Activated naive CD4-positive, alpha-beta T cell treated with anti-CD3 and anti-CD28 coated beads, Interleukin-2, amount 50 U/mL, for 16 hours (primary cell): ENCODE measurements at places on chromosomes 6 and 20.

DNA sequence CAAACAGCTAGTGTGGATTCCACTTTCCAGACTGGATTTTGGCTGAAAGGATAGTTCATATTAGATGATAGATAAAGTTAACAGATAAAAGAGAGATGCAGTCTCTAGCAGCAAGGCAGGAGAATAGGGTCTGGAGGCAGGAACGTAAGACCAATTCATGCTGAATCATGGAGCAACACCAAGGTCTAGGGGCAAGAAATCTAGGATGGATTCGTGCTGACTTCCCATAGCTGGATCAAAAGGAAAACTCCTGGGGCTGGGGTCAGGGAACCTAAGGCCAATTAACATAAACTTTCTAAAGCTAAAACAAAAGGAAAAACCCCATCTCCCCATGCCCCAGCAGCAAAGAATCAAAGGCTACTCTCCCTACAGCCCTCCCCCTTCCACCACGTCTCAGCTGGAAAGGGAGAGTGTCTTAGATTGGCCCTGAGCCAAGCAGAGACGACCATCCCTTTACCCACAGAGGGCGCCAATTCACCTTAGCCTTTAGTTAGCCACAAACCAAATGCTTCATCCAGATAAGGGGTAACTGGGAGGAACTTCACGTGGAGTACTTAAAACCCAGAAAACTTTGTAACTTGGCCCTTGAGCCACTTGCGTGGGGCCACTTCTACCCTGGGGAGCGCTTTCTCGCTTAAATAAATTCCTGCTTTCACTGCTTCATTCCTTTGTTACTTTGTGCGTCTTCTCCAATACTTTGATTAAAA lies 7.6 kb downstream of the TREM1 start:
- peak; percentile 66 for DNase-seq

DNA sequence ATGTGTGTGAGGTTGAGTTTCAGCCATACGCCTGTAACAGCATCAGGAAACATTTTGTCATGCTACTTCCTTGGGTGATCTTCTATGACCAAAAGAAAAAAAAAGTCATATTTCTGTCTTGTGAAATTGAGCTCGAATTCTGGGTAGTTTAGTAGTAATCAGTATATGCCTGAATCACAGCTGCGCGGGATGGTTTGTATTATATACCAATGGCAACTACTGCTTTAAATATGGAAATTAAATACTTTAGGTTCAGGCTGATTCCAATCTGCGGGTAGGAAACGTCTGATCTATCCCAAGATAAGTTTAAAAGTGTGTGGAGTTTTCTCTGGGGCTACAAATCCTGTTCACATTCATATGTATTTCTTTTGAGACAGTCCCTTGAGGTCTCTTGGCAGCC lies 115.6 kb upstream of the FERMT1 start:
- no peak for DNase-seq

GRCh38 chr6:166344240-166344639 lies 1.9 kb upstream of the SFT2D1 start:
- no peak for DNase-seq

- DNase-seq: no peak
Observed at GRCh38 chr6:84926189-84927155, 162.1 kb upstream of the TBX18 start.

- no peak for DNase-seq
Observed at GRCh38 chr20:49352751-49353150, 74.9 kb upstream of the ZNFX1 start.

DNA sequence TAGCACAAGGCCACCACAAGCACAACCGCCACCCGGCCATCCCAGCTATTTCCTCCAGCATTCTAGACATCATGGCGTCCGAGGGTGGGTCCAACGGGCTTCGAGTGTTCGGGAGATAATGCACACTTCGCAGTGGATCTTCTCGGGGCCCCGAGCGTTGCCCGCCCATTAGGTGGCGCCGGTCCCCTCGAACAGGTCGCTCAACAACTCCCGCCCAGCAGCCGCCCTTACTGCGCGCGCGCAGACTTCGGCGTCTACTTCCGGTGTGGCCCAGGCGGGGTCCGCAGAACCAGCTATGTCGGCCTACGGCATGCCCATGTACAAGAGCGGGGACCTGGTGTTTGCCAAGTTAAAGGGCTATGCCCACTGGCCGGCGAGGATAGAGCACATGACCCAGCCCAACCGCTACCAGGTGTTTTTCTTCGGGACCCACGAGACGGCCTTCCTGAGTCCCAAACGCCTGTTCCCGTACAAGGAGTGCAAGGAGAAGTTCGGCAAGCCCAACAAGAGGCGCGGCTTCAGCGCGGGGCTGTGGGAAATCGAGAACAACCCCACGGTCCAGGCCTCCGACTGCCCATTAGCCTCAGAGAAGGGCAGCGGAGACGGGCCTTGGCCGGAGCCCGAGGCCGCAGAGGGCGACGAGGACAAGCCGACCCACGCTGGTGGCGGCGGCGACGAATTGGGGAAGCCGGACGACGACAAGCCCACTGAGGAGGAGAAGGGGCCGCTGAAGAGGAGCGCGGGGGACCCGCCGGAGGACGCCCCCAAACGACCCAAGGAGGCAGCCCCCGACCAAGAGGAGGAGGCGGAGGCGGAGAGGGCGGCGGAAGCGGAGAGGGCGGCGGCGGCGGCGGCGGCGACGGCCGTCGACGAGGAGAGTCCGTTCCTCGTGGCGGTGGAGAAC lies at the start of gene HDGFL1:
HDGFL1 (plus strand) TSS at position 286 of the 904 bp plus-strand sequence; CDS start at position 296, 10 bp downstream.
- no peak for DNase-seq

DNA sequence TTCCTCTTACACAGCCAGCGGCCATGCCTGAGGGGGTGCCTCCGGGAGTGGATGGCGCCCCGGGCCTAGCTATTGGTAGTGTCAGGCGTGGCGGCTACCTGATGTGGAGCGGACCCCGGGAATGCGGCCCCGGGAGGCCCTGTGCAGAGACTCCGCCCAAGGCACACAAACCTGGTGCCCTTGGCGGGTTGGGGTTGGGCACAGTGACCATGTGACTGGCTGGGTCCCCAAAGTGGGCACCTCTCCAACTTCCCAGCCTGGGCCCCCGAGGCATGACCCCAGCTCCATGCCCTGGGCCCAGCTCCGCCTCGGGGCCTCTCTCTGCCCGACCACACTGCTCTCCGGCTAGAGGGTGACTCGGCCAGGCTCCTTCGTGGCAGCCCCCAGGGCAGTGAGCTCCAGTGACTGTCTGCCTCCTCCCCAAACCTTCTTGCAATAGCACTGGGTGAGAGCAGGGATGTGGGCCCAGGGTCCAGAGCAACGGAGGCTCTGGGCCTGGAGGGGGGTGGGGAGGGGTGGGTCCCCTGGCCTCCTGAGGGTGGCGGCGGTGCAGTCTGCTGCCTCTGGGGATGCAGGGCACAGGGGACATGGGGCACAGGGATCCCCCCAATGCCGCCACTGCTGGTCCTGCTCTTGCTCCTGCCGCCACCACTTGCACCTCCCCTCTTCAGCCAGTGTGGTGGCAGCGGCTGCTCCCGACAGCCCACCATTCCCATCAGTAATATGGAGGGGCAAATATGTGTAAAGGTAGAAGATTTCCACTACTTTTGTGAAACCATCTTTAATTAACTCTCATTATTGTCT lies 942.9 kb upstream of the EPHA7 start:
- no peak for DNase-seq

DNA sequence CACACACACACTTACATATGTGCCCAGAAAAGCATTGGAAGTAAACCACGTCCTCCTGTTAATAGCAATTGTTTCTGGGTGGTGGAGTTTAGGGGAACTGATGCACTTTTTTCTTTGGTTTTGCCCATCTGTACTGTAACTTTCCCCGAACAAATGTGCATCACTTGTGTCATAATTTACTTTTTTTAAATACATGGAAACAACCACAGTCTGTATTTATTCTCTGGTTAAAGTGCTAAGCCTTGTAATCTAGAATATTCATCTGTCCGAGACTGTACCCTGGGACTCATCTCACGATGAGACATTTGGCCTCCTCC lies 61.5 kb upstream of the CD93 start:
- no peak for DNase-seq

DNA sequence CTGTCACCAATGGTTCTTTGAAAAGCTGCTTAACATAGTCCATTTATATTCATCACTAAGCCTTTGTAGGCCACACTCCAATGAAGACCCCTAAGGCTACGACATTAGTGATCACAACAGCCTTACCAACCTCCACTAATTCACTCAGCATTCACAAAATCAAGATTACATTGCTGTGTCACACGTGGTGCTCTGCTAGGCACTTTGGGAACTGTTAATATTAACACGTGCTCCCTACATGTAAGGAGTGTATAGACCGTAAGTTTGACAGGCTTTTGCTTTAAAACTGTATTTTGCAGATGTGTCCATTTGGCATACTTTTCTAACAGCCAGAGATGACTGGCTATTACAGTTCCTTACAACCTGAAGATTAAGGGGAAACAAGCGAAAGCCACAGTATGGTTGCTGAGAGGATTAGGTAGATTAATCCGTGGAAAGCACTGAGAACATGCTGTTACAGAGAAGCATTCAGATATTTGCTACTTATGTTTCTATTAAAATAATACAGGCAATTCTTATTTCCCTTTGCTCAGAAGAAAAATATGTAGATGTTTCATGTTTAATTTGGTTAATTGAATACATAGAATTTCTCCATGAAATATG lies 69.7 kb downstream of the SAMD3 start:
- no peak for DNase-seq

- DNase-seq: no peak
Observed at GRCh38 chr6:95846652-95847051, 169.1 kb upstream of the FUT9 start.

DNA sequence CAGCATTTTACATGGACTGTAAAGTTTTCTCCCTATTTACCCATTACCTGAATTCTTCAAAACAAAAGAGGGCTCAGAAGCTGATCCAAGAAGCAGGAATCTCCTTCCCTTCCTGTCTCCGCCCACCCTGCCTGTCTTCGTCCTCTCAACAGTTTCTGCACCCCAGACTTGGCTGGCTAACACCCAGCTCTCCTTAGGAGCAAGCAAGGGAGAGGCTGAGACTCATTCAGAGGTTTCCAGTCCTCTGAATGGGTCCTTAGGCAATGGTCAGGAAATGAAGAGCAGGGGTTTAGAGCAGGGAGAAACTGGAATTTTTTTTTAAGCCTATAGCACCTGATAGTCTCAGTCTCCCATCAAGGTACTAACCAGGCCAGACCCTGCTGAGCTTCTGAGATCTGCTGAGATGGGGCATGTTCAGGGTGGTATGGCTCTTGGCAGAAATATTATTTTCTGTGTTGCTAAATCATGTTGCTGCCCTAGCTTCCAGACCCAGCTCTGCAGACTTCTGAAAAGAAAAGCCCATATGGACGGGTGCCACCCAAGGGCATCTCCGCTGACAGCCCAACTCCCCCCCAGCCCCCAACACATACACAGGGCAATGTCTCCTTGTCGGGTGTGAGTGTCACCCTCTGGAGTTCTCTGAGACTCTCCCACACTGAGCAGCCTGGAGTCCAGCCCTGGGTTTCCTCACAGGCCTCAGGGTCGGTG lies 74.6 kb upstream of the CD93 start:
- DNase-seq: no peak

DNA sequence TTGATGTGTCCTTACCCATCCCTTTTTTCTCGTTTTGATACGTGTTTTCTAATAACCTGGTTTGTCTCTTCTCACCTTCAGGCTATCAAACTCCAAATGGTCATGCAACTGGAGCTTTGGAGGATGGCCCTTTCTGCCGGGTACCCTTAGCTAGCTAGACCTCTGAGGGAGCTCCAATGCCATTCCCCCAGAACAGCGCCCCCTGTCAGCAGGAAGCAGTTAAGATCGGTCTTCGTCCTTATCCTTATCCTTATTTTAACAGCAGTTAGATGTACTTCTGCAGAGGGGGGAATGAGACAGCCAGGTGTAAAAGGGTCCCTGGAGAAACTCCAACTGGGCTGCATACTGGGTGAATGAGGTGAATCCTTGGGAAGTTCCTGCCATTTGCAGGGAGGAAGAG lies 37.2 kb downstream of the SEL1L2 start:
- no peak for DNase-seq

DNA sequence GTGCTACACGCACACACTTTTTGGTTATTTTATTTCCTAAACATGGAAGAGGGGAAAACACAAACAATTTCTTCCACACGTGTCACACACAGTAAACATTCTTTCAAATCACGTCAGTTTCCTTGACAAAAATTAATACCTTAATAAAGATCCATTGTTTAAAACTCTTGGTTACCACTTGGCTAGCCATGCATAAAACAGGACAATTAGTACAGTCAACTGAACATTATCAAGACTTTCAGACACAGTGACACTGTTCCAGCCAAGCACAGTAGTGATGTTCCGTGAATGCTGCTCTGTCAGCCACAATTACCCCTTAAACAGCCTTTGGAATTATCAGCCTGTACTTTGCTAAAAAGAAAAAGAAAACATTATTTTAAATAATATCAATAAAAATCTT lies 50.8 kb downstream of the GMDS start:
- DNase-seq: no peak

GRCh38 chr6:115612216-115612615 lies 448.5 kb downstream of the FRK start:
- no peak for DNase-seq

DNA sequence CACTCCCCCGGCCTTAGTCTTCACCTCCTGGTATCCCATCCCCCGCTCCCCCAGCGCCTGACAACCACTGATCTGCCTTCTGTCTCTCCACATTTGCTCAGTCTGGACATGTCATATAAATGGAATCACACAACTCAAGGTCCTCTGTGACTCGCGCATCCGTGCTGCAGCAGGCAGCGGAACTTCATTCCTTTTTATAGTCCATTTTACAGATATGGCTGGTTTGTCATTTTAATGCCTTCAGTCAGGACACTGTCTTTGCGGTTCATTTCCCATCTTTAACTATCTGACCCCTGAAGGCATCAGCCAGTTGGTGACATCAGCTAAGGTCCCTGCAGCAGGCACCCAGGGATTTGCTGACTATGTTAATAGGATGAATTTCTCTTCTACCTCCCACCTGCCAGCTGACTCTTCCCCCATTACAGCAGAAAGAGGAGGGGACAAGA lies 125.7 kb downstream of the ZMYND8 start:
- no peak for DNase-seq

DNA sequence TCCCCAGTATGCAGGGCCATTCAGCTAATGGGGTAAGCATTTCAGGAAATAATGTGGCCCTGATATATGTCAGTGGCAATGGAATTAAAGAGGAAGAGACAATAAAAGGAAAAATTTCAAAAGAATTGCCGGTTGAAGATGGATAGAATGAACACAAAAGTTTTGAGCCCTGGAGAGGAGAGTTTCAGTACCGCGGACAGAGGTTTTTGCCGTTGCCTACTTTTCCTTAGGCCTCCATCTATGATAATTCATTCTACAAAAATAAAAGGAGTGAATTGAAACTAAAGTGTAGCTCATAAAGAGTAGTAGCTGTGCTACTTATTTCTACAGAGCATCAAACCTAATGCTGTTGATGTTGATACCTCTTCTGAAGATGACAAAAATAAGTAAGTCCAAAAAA lies 140.7 kb downstream of the RNASET2 start:
- DNase-seq: no peak
